T1000 (cell line): ENCODE measurements at places on chromosomes 3 and 15.

- DNase-seq = no peak
Measured at GRCh38 chr15:71511796-71512681, 298.3 kb upstream of the NR2E3 start.

DNA sequence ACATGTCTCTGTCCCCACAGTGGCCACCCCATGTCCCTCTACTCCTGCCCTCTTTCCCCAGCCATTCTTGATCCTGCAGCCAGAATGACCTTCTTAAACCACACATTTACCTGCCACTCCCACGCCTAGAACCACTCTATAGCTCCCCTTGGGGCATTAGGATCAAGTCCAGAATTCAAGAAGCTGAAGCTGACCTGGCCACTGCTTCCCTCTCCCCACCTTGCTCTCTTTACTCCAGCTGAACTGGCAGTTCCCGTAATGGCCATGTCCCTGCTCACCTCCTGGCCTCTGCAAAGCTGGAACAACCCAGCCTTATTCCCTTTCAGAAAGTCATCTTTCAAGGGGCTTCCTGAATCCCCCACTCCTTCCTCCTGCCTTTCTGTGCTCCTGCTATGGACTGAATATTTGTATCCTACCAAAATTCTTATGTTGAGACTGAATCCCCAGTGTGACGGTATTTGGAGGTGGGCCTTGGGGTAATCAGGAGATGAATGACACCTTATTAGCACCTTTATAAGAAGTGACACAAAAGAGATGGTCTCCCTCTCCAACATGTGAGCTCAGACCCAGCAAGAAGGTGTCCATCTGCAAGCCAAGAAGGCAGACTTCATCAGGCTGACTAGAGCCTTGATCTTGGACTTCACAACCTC is 3.8 kb downstream of the CSRNP1 start:
- DNase-seq = no peak

GRCh38 chr15:28006116-28006905 is 92.8 kb downstream of the OCA2 start:
- DNase-seq = no peak

- no peak for DNase-seq
Measured at GRCh38 chr3:4821975-4822374, 157.3 kb upstream of the BHLHE40 start.

GRCh38 chr15:89575656-89576416 is 567 bp downstream of the TICRR start:
- no peak for DNase-seq

DNA sequence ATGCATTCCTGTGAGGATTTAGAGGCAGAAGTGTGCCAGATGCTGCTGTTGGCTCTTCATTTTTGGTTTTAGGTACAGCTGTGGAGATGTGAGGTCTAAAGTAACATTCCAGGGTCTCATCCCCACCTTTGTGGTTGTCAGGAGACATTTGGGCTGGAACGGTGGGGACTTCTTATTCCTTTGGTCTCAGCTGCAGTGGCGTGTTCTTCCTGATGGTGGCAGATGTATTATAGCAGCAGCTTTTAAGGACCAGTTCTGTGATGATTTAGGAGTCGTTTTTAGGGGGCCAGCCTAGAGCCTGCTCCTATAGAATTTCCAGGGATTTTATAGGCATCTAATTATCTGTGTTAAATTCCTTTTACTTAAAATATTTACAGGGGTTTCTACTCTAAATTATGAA is 221.0 kb upstream of the EOMES start:
- no peak for DNase-seq

- DNase-seq = no peak
Measured at GRCh38 chr3:58285334-58285733, 20.7 kb upstream of the RPP14 start.

- DNase-seq = no peak
Measured at GRCh38 chr3:128083980-128084674, 31.9 kb downstream of the SEC61A1 start.

GRCh38 chr3:58025406-58025805 is 17.2 kb downstream of the FLNB start:
- no peak for DNase-seq

DNA sequence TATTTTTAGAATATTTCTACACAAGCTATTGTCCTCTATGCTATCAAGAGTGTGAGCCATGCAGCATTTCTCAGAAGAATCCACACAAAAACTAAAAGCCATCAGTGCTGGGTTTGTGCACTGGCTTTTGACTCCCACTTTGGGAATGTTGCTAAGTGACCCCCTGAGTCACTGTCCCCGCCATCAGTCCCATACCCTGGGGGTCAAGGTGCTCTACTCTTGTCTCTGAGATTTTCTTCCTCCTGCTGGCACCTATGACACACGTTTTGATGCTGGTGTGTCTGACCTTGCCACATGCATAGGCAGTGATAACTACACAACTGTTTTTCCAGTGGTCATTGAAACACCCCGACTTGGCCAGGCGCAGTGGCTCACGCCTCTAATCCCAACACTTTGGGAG is 19.8 kb downstream of the CMTM7 start:
- no peak for DNase-seq

GRCh38 chr3:10975695-10976234 is 16.8 kb upstream of the SLC6A1 start:
- DNase-seq = no peak

DNA sequence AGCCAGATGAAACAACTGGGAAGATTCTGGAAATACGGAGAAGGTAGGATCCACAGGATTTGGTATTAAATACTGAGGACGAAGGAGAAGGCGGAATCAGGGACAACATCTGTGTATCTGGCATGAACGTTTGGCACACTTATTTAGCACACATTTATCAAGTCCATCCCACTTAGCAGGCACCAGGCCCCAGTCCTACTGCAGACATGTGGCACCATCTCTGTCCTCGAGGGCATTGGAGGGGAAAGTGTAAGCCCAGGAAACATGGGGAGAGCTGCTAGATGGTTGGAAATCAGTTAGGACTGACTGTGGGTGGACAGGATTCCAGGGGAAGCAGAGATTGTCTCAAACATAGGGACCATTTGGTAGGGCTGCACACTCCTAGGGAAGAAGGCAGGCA is 29.0 kb upstream of the LCTL start:
- no peak for DNase-seq

DNA sequence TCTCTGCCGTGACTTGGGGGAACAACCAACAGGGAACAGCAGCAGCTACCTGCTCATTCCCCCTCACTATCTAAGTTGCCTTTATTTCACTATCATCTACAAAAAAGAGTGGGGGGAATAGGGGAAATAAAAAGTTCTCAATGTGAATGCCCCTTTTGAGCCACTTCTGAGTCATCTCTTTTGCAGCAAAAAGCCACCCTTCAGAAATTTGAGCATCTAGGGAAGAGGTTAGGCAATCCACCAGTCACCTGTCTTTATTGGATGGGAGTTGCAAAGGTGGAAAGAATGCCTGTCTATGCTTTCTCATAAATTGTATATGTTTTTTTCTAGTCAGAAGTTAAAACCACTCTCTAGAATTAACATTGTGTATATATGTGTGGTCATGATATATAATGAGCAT is 41.1 kb downstream of the GPD1L start:
- DNase-seq = no peak

DNA sequence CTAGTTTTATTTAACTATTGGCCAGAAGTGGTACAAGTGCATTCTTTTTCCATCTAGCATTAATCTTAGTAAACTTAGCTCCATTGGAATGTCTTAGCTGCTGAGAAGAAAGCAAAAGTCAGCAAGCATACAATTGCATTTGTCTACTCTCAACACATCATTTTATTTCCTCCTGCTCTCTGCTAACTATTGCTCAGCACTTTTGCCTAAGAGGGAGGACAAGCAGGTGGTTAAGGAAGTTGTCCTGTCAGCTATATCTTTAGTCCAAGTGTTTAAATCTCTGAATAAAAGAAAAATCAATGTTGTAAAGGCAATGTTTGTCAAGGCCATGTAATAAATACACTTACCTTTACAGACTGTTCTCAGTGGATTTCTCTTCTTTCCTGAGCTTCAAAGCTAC is 51.0 kb downstream of the FHIT start:
- no peak for DNase-seq

DNA sequence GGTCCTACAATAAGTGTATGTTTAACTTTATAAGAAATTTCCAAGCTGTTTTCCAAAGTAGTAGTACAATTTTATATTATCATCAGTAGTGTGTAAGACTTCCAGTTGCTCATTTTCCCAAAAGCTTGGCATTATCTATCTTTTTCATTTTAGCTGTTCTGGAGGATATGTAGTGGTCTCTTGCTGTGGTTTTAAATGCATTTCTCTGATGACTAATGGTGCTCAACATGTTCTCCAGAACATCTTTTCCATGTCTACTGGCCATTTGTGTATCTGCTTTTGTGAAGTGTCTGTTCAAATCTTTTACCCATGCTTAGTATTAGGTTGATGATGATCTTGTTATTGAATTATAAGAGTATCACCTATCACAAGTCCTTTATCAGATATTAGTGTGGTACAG is 13.3 kb downstream of the BCL2A1 start:
- DNase-seq = no peak

DNA sequence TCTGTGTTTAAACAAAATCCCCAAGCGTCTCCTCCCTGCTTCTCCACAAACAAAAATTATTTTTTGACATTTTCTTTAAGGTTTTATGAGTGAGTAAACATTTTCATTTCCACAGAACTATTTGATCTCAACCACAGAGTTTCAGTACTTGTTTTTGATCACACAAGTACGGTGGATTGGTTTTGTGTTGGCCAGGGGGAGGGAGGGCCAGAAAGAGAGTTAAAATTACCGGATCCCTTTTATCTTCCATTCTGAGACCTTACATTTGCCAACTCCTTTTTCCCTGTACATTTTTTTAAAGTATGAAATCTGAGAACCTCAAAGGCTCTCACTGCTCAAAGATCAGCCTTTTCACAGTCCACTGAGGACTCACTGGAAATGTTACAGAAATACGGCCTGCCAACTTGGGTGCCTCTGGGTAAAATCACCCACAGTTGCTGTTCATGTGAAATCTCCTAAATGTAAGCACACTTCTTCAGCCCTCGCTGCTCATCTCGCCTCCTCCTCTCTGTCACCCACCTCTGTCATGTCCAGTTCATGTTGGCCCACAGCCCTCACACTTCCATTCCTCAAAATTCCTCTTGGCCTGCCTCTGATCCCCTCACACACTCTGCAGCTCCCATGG is 1.7 kb downstream of the HOMER2 start:
- DNase-seq = no peak

DNA sequence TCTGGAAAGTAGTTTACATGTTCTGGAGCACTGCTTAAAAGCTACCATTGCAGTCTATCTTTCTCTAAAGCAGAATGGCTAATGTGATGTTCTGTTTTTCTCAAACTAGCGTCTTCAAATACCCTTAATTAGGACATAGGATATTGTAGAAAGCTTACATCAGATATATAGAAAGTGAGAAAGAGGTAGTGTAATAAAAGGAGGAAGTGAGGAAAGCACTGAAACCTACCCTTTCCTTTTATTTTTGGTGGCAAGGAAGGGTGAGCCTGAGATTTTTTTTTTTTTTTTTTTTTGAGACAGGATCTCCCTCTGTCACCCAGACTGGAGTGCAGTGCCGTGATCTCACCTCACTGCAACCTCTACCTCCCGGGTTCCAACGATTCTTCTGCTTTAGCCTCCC is 9.4 kb downstream of the SENP2 start:
- DNase-seq = no peak

GRCh38 chr3:128689060-128689459 is 36.9 kb upstream of the RAB7A start:
- DNase-seq = no peak

DNA sequence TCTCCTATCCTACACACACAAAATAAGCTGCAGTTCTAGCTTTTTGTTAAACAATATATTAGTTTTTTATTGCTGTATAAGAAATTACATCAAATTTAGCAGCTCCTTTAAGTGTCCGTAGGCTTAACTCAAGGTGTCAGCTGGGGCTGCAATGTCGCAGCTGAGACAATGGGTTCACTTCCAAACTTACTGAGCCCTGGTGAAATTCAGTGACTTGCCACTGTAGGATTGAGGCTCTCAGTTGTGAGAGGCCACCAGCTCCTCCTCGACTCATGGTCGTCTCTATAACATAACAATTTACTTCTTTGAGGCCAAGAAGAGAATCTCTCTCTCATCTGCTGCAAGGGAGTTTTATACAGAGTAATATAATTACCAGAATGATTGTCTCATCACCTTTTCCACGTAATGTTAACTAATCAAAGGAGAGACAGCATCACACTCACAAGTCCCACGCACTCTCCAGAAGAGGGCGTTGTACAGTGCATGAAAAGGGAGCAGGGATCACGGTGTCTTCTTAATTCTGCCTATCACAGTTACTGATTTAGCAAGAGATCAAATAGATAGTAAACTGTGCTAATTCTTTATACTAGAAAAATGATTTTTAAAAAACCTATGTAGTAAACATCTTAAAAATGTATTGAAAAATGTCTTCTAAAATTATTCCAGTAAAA is 735.6 kb upstream of the GBE1 start:
- DNase-seq = no peak

- DNase-seq = no peak
Measured at GRCh38 chr3:13265016-13265415, 155.1 kb downstream of the NUP210 start.

DNA sequence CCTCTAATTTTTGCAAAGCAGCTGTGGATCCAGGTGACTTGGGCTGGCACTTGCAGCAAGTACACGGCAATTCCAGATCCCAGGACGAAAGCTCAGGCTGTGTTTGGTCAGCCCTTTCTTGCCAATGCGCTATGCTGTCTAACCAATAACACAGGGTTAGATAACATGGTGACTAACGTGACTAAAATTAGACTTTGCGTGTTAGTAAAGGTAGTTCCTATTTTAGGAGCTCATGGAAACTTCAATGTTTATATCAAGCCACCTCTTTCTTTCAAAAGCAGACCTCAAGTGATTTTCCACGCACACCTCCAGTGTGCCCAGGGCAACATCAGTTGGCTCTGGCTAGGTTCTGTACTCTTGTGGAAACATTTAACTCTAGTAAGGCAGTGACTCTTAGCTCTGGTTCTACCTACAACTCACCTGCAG is 32.5 kb downstream of the CDCP1 start:
- DNase-seq = no peak

DNA sequence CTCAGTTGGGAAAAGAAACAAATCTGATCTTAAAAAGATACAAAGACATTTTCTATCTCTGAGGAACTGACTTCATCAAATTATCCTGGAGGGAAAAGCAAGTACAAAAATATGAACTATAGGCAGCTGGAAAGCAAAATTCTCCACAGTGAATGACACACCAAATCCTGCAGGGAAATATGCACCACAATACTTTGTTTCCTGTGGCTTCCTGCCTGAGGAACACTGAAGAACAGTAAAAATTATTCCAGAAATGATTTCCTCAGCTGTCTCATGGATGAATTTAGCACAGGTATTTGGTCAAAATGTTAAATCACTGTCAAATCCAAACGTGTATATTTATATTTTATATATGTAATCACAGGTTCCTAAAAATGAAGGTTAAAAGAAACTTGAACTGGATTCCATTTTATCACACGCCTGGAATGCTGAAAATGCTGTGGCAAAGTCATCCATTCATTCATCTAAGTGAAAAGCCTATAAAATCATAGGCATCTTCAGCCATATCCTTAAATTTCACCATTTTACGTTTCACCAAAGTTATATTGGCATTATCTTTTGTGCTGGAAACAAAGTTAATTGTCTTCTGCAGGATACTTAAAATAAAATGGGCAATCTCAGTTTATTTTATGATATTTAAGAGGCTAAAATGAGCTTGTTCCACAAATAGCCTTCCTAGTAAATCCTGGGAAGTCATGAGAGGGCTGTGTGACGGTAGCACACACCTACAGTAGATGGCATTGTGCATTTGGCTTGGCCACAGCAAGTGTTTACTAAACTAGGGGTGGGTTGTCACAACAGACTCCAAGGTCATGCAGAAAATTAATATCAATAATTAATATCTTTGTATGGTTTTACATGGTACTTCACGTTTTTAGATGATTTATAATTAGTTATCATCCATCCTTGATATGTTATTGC is 19.3 kb upstream of the TSC22D2 start:
- DNase-seq = no peak
